Femur (tissue), 1 donor: ENCODE measurements at places on chromosomes 13 and 19.

DNA sequence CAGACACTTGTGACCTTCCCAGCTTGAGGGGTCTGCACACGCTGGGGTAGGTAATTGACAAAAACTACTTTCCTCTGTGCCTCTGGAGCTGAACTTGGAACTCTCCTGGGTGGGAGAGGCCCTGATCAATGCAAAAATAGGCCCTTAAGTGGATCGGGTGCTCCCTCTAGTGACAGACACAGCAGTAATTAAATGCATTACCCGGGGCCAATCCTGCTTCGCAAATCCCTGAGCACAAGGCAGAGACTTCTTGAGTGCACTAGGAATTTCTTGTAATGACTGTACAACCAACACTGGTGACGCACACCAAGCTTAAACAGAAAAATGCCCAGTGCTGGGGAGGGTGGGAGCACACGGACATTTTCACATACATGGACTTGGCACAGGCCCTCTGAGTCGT, 10.6 kb upstream of the UBE2S start:
- DNase-seq: peak; percentile 77

GRCh38 chr13:109480011-109480955, 306.1 kb downstream of the IRS2 start:
- no peak for DNase-seq

DNA sequence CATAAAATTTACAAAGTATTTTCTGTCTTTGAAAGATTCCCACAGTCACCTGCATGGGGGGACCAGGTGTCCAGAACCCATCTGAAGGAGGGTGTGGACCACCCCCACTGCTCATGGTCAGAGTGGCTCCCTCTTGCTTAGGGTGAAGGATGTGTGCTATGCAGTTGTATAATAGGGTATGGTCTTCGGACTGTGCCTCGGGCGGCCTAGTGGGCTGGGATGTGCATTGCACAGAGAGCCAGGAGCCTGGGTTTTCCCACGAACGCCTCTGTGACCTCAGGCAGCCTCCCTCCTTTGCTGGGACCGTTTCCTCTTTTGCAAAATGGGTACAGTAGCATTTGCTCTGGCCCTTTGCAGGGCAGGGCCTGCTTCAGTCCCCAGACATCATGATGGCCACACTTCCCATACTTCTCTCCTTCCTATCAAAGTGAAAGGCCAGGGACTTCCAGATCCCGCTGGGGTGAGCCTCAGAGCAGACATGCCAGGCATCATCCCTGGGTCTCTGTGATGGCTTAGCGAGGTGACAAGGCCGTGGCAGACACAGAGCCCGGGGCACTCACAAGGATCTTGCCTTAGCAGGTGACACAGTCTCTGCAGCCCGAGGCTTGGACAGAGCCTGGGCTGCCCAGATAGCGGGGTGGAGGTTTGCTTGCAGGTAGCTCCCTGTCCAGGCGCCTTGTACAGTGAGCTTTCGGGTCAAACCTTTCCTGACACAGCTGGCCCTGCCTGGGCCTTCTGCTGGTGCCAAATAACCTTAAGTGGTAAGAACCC, 59.4 kb upstream of the ZNF536 start:
- DNase-seq: no peak

- DNase-seq: no peak
Observed at GRCh38 chr13:66264971-66265370, 965.2 kb downstream of the PCDH9 start.

DNA sequence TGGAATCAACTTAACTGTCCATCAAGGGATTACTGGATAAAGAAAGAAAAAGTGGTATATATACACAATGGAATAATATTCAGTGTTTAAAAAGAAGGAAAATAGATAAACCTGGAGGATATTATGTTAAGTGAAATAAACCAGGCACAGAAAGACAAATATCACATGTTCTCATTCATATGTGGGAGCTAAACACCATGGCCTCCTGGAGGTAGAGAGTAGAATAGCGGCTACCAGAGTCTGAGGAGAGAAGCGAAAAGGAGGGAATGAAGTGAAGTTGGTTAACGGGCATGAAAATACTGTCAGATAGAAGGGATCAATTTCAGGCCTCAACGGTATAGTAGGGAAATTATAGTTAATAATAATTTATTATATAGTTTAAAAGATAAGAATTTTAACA, 147.5 kb upstream of the OBI1 start:
- no peak for DNase-seq

GRCh38 chr19:2798733-2799132, 13.4 kb downstream of the THOP1 start:
- no peak for DNase-seq

DNA sequence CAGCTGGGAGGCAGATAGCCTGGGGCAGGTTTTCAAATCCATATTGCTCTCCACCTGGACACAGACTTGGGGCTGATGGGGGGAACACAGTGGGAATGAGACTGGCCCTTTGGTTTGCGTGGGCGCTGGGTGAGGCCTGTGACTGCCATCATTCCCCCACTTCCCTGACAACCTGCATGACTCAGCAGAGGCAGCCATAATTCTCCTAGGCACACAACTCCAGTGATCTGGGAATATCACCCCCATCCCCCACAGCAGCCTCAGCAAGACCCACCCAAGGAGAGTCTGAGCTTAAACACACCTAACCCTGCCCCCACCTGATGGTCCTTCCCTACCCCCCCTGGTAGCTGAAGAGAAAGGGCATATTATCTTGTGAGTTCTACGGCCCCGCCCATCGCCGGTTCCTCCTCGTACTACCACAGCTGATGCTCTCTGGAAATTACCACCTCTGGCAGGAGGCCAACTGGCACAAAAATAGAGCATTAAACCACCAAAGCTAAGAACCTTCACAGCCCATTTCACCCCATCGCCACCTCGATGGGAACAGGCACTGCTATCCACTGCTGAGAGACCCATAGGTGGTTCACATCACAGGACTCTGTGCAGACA, 71.0 kb downstream of the RNF17 start:
- DNase-seq: no peak

DNA sequence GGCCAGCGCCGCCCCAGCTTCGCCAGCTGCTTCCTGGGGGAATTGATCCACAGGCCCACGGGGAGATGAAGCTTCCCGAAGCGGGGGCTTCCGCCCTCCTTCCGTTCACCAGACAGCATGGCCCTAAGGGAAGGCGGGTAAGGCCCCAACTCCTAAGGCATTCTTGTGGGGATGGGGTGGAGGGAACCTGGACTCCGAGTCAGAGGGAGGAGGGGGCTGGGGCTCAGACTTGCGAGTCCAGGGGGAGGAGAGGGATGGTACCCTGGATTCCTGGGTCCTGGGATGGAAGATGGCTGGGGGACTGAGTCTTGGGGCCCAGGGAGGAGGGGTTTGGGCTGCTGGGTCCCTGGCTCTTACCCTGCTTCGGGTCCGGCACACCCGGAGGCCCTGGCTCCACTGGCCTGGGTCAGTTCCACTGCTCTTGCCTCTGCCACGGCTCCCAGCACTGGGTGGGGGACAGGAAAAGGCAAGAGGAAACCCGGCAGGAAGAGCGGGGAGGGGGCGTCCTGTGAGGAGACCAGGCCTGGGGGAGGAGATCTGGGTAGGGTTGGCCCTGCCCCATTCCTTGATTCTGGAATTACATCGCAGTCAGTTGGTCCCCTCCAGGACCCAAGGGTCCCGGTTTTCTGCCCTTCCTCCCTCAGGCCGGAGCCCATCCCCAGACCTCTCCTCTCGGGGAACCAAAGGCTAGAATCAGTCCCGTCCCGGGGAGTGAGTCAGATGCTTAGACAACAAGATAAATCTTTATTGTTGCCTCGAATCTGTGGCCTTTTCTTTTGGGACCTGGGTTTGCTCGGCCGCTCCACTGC, at the start of gene RASIP1:
Gene RASIP1 (minus strand): TSS at position 447 of the 809 bp plus-strand sequence. CDS start 328 bp downstream, at position 119.
- DNase-seq: no peak

GRCh38 chr13:20414546-20415305, 110.9 kb downstream of the CRYL1 start:
- DNase-seq: no peak

GRCh38 chr19:6014551-6015135, 36.7 kb upstream of the RANBP3 start:
- DNase-seq: no peak

GRCh38 chr13:43475140-43475539, 311.6 kb downstream of the ENOX1 start:
- DNase-seq: no peak

- DNase-seq: no peak
Observed at GRCh38 chr13:85665286-85665685, 133.9 kb downstream of the SLITRK6 start.

DNA sequence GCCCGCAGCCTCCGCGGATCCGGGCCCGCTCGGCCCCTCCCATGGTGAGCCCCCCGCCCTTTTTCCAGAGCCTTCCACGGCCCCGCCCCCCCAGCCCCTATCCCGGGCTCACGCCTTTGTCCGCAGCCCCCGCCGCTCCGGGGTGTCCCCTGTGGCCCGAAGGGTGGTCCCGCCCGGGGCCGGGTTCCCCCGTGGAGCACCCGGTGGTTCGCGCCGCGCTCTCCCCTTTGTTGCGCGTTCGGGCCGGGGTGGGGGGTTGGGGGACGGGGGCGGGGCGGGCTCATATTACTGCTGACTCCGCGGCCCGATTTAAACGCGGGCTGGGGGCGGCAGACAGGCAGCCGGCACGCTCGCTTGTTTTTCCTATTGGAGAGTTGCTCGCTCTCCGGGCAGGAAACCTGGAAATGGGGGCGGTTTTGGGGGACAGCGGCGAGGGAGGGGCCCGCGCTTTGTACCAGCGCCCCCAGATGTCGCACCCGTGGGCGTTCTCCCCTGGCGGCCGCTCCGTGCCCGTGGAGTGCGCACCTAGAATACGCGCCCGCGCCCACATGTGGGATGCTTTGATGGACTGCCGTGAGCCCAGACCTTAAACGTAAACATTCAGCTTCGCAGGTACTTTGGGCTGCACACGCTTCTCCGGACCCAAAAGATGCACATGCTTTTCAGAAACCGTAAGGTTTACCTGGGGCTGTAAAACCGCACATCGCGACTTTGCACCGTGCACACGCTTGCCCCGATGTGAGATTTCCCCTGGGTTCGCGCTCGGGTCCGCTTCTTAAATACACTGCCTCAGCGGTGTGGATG, 699 bp downstream of the PTOV1 start:
- peak; percentile 79 for DNase-seq

GRCh38 chr13:27599845-27600553, 20.3 kb downstream of the LNX2 start:
- DNase-seq: no peak

DNA sequence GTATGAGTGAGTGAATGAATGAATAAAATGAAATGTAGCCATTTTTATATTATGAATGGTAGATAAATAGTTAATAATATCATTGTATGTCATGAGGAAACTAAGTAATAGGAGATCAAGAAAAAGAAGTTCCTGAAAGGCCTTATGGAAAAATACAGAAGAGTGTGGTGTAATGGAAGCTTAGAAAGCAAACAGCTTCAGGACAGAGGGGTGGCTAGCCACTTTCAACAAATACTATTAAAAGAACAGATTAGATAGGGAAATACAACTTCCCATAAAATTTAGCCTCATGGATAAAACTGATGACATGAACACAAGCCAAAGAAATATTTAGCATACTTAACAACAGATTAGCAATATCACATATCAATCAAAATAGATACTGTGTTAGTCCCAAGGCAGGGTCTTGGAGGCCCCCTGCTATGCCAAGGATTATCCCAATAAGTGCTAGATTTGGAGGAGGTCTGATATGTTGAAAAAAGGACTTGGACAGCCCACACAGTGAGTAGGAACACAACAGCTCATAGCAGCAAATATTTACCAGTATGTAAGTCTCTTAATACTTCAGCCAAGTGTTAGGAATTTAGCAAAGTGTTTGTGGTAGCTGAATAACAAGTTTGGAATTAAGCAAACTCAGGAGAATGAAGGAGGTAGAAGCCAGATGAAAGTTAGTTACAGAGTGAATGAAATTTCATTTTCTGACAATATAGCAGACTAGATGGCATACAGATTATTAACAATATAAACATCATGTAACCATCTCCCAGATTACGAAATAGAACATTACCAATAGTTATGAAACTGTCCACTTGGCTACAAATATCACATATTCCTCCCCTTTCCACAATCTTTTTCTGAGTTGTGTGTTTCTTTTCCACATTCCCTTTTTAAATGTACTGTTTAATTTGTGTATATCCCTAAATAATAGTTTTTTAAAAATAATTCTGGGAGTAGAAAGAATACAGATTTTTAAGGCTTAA, 1632.0 kb downstream of the PCDH9 start:
- DNase-seq: no peak

DNA sequence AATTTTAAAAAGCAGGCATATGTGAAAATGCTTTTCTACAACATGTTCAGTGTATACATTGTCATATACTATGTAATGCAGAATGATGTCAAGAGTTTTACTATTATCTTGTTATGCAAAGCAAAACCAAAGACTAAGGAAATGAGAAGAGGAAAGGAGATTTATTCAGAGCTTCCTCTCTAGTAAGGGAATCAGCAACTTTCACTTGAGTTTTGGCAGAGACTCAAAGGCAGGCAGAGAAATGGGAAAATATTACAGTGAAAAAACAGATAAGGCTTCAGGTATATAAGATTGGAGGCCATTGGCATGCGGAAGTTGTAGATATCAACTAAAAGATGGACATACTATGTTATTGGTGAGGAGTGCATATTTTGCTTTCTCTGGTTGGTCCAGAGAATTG, 512.0 kb upstream of the PCDH20 start:
- no peak for DNase-seq

GRCh38 chr13:112053744-112054615, 13.0 kb upstream of the SOX1 start:
- DNase-seq: no peak

DNA sequence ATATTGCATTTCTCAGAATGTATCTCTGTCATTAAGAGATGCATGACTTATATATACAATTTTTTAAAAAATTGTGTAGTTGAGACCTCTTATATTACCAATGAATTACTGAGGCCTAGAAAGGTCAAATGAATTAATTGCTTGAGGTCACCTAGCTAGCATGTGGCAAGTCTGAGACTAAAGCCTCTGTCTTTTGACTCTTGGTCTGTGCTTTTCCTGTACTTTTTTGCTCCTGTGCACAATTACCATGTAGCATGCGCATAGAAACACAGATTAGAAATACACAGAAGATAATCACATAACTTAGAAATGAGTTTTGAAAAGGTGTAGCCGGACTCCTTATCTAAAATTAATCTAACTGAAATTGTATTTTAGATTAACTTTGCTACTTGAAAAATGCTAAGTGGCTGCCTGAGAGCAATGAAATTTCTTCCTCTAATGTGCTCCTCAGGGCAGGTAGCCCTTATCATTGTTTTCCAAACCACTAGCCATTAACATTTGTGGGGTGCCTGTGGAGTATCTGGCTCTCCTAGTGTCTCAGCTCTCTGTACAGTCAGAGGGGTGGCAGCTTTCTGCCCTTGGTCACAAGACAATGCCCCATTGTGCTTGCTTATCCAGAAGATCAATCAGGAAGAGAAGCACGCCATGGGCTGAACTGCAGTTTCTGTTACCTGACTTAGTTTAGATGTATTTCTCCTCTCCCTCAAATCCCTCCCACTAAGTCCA, 119.6 kb downstream of the RFC3 start:
- DNase-seq: no peak

GRCh38 chr19:29624489-29625185, 18.6 kb downstream of the POP4 start:
- DNase-seq: no peak

DNA sequence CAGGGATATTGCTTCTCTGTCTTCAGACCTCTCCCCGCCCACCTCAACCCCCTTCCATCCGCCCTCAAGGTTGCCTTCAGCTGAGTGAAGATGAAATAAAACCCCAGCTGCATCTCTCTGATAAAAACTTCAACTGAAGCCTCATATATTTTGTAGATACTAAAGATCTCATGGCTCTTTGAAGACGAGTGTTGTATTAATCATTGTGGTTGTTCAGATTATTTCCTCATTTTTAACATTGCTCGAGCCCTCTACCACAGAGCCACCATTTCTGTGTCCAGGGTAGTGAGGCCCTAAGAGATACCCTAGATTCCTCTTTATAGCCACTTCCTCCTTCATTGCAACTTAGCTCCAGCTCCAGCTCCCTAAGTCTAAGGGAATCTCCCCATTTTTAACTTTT, 312.8 kb upstream of the ZNF507 start:
- DNase-seq: no peak
